ENCODE measurements at places on chromosomes 1 and 21.

DNA sequence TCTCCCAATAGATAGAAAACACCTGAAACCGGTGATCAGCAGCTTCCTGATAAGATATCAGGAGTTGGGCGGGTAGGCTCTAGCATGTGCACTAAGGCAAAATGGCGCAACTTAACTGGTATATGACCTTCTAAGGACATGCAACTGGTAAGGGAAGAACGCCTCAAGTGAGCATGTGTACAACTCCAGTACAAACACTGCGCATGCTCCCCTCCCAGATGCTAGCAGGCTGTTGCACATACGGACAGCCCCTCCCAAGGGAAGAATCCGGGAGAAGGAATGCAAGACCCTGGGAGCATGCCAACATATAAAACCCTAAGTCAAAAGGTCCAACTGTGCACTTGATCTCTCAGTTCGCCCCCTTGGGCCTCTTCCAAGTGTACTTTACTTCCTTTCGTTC lies 110.8 kb downstream of the TSEN15 start:
- no peak for DNase-seq

GRCh38 chr21:45995686-45996179 lies 14.2 kb downstream of the COL6A1 start:
- DNase-seq = no peak

DNA sequence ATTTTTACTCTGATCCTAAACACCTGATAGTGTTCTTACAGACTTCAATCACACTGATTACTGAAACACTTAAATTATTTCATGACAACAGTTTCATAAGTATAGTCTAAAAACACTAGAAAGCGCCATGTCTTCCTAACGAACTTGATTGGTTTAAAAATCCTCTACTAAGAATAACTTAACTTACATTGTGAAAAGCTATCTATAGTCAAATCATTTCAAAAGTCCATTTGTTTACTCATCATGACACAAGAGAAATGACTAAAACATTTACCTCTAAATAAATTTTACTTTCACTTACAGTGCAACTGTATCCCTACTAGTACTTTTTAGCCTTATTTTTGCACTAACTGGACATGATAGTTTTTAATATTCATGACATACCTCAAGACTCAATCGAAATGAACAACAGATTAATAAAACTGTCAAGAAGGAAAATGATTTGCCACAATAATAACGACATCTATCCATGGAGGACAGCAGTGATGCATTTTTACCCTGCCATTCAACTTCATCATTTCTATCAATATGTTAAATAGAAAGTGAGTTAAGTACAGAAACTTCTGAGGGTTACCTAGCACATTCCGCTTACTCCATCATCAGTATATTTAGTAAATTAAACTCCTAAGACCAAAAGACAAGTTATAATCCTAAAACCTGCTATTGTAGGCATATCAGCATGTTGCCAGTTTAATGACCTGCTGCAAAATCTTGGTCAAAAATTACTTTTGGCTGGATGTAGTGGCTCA lies 38.4 kb downstream of the AHCTF1 start:
- no peak for DNase-seq

DNA sequence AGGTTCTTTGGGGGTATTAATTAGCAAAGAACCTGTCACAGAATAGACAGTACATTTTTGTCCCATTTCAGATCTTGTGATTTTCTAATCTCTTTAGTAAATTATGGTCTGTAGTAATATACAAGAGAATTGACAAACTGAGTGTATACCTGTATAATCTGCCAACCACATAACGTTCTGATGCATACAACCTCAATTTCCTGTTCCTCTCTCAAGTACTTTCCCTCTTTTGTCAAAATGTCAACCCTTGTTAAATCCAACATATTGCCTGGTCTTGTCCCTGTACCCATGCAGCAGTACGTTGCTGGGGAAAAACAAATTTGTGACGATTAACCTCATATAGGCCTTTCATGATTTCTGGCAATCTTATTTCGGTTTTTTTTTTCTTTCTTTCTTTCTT lies 1.1 kb downstream of the ARV1 start:
- DNase-seq = no peak

DNA sequence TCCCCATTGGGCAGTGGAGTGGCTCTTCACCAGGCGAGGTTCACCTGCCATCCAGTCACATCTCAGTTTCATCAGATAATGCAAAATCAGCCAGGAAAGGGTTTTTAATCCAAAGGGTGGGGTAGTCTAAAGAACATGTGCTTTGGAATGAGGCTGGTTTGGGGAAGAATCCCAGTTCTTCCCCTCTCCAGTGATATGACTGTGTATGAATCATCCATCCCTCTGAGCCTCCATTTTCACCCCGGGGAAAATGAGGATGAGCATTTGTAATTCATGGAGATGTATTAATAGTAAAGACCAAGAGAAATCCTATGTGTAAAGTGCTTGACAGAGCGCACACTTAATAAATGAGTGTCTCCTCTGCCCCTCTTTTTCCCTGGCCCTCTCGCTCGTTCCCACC lies 215.1 kb upstream of the FGGY start:
- no peak for DNase-seq

DNA sequence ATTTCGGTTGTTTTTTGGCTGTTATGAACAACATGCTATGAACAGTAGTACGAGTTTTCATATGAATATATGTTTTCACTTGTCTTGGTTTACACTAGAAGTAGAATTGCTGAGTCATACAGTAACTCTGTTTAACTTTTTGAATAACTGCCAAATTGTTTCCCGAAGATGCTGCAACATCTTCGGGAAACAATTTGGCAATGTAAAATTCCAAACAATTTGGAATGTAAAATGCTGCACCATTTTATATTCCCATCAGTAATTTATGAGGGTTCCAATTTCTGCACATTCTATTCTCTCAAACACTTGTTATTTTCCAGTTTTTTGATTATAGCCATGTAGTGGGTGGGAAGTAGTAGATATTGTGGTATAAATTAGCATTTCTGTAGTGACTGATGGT lies 11.6 kb downstream of the PCBP3 start:
- DNase-seq = no peak

Data from CD4-positive, alpha-beta memory T cell (primary cell).